Stimulated activated CD4-positive, alpha-beta T cell treated with anti-CD3 and anti-CD28 coated beads, Interleukin-2, amount 100 ng/mL, for 4 hours (primary cell): ENCODE measurements at places on chromosomes 1 and 21.

GRCh38 chr1:232648316-232648715, 18.4 kb upstream of the SIPA1L2 start:
- DNase-seq, result no peak

DNA sequence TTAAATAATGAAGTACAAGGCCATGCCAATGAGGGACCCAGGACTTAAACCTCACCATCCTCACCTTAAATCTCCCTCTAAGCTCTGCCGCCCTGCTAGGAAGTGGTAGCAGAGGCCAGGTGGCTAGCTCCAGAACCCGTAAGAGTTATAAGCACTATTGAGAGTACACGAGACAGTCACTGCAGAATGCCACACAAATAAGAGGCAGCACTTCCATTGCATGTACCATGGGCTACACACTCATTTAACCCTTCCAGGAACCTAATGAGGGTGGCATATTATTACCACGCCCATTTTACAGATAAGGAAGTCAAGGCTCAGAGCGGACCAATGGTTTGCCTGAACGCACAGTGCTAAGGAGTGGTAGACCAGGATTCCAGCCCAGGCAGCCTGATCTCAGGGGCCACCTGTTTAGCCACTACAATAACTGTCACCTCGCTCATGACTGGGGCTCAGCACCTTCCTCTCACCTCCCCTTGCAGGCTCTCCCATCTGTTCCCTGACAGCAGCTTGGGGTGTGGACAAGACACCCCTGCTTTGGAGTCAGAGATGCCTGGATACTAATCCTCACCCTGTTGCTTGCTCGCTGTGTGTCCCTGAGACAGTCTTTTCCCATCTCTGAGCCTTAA, 54.8 kb upstream of the ID3 start:
- DNase-seq, result no peak

DNA sequence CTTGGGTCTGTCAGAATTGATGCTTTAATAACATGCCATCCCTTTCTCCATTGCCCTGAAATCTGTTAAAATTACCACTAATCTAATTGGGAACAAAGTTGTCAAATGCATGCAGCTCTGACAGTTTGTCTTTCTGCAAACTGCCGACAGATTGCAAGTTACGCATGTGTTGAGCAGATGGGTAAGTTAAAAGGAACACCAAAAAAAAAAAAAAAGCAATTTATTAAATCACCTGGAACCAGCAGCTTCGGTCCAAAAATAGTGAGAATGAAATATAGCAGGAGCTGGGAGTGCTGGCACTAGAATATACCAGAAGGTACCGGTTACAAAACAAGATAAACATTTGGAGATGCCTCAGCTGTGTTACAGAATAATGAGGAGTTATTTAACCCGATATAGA, 149.6 kb upstream of the C1orf87 start:
- DNase-seq, result no peak

DNA sequence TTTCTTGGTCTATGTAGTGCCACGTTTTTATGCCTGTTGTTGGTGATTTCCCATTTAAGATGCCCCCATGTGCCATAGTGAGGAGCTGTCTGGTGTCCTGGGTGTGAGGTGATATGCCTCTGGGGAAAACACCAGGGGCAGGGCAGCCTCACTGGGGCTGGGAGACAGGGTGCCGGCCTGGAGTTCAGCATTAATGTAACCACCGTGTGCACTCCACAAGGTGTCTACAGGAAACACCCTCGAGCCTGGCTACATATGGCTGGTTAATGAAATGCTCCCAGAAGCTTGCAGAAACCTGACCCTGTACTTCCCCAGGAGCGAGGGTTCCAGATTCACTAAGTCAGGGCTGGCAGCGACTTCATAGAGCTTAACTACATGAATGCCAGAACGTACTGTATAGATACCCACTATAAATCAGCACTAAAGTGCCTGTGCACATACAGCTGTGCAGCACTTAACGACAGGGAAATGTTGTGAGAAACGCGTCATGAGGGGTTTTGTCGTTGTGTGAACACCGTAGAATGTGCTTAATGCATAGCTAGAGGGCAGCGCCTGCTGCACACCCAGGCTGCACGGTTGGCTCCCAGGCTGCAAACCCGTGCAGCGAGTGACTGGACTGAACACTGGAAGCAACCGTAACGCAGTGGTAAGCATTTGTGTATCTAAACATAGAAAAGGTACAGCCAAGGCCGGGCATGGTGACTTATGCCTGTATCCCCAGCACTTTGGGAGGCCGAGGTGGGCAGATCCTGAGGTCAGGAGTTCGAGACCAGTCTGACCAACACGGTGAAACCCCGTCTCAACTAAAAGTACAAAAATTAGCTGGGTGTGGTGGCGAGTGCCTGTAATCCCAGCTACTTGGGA, 10.4 kb downstream of the TFF2 start:
- DNase-seq, result no peak

DNA sequence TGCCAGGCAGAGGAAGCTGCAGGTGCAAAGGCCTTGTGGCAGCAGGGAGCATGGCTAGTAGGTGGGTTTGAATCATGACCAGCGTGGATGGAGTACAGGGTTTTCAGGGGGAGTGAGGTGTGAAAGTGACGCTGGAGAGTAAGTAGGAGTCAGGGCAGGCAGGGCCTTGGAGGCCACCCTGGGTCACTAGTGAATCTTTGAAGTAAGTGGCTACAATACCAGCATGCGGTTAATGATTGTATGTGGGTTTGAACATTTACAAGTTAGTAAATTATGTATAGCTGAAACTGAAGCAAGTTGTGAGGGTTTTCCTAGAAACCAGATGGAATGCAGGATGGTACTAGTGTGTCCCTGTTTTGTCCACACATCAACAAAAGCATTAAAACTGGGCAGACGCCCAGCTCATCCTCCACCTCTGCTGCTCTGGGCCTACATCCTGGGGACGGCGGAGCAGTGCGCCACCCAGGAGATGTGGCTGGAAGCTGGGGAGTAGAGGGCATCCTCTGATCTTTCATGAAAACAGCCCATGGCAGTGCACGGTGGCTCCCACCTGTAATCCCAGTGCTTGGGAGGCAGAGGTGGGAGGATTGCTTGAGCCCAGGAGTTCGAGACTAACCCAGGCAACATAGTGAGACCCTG, 41.2 kb upstream of the B3GALNT2 start:
- DNase-seq, result no peak

DNA sequence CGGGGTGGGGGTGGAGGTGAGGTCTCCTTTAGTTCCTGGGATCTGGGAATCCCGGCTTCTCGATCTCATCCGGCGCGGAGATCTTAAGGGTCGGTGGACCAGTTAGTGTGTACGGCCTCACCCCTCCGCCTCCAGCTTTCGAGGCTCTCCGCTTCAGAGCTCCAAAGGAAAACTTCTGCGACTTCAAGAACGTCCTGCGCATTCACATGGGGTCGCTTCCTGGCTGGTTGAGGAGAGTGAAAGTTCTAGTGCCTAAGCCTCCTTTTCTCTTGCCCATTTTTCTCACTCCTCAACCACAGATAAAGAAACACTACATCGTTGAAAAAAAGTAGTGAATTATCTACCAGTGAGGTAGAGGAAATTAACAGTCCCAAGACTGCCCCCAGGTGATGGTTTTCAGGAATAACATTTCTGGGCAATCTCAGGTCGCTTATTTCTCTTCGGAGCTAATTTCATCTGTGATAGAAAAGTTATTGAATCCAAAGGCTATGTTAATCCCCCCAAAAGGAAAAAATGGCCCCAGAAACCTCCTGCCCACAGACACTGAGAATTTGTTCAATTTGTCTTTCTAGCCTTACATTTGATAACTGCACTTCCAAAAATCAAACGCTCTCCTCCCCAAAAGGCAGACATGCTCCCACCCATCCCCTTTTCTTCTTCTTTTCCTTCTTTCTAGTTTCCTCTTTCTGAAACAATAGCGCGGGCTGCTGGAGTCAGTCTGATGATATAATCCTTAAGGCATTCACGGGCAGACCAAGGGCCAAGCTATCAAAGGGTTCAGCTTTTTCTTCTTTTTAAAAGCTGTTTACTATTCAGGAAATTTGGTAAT, 20.6 kb upstream of the TBX15 start:
- DNase-seq, result no peak

DNA sequence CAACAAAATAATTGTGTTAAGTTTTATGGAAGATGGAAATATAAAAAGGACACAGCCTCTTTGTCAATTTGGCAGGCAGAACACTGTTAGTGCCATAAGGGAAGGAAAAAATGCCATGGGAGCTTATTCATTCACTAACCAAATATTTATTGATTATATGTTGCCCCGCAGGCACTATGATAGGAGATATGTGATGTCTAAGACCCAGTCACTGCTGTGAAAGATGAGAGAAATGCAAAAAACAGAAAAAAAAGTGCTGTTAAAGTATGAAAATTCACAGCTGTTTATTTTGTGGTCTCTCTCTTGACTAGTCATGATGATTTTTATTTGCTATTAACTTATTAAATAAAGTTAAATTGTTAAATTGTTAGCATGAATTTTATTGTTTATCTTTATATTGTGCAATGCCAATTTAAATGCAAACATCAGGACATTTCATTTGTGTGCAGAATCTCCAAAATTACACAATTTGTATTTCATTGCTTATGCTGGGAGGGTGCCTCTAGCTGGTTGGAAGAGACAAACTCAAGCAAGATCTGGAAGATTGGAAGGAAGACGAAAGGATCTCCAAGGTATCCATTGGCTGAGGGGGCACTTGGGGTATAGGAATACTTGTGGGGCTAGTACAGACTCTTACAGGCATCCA, 17.8 kb upstream of the PTGFR start:
- no peak for DNase-seq

- no peak for DNase-seq
Measured at GRCh38 chr1:155931332-155932038, 2.7 kb downstream of the KHDC4 start.

DNA sequence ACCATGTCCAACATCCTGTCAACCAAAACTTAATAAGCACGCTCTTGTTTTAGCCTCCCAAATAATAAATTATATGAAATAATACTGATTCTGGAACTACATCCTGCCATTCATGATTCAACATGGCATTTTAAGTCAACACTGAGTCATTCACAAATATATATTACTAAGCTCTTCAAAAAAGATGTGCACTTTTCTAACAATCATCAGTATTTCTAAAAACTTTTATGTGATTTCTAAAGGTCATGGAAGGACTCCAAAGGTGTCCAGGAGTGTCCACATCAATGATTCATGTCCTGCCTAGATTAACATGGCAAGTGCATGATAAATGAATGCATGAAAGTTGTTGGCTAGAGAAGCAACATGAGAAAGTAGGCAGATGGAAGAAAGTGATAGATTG, 51.6 kb downstream of the NEGR1 start:
- no peak for DNase-seq

DNA sequence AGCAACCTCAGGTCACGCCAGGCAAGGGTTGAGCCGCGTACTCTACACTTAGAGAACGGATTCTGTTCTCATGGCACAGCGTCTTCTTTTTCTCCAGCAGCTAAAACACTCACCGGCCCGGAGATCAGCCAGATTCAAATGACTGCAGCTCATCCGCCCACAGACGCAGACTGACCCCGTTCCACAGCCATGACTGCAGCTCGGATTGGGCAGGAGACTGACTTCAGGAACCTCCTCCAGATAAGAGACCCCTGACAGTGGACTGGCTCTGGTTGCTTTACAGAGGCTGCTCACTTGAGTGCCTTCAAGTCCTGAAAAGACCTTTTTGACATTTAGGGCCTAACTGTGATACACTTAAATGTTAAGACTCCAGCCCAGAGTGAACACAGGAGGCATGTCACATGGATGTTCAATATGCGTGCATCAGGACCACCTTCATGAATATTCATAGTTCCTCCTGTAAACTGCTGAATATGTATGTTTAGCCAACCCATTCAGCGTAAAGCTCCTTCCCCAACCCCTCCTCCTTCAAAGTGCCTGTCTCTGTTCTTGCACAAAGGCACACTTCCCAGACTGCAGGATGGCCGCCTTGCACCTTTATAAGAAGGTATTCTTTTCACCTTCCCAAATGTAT, 42.6 kb downstream of the BACE2 start:
- DNase-seq, result no peak

- DNase-seq, result no peak
Measured at GRCh38 chr1:21764615-21765423, 18.1 kb downstream of the USP48 start.

GRCh38 chr1:90605070-90605469, 112.0 kb downstream of the BARHL2 start:
- DNase-seq, result no peak

- DNase-seq, result no peak
Measured at GRCh38 chr1:109567877-109568672, 19.7 kb downstream of the GNAI3 start.
